ENCODE measurements at places on chromosomes 12 and 14.

- DNase-seq = no peak
These were observed 29.0 kb downstream of the NCOR2 start for GRCh38 chr12:124538194-124539082.

DNA sequence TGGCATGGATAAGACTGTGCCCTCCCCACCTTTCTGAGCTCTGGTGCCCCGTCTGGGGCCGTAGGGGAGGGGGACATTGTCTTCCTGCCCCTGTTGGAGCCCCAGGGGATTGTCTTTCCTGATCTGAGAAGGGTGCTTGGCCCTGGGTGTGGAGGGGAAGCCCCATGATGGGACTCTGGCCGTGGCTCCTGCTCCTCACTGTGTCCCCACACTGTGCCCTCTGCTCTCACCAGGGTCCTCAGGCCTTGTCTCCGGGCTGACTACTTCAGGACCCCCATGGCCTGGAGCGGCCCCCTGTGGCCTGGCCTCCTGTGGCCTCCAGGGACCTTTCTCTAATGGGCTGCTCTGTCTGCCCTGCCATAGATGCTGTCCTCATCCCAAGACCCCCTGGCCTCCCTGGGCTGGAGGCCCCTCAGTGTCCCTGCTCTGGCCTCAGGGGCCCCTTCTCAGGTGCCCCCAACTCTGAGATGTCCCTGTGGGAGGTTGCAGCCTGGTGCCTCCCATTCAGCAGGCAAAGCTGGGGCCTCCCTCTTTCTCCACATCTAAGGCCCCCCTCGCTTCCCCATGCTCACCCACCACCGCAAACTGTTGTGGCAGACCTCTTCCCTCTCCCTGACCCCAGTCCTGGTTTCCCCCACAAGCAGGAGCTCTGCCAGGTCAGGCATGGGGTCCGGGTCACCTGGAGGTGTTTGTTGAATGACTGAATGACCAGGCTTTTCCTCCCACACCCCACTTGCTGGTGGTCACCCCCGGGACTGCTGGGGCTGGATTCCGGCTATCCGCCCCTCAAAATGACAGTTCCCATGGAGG is 4.0 kb downstream of the KIF26A start:
- no peak for DNase-seq

DNA sequence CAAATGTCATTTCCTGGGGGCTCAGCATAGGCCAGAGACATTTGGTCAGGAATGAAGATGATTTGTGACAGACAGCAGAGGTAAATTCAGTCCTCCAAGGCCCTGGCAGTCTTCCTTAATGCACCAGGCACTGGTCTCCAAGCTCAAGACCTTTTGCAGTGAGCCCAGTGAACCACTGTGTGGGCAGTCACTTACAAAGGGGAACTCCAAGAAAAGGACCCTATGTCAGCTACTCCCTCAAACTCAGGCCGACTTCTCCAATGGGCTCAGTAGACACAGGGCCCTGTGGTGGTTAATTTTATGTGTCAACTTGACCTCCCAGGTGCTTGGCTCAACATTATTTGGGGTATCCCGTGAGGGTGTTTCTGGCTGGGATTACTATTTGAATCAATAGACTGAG is 29.3 kb upstream of the PLEK2 start:
- DNase-seq = no peak

DNA sequence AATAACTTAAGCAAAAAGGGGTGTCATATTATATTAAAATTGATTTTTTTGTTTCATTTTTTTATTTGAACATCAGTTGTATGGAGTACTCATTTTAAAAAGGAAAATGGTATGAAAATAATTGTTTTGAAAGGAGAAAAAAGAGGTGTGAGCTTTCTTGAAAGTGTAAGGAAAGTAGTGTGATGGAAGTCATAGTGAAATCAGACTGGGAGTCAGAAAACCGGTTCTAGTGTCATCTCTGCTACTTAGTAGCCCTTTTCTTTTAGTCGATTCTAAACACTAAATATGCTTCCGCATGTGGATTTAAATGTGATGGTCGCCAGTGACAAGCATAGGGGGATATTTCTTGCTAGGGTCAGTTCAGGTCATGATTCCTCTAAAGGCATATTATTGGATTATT is 1.8 kb upstream of the DYRK2 start:
- no peak for DNase-seq

GRCh38 chr14:95240859-95241813 is 78.6 kb downstream of the CLMN start:
- DNase-seq = no peak

DNA sequence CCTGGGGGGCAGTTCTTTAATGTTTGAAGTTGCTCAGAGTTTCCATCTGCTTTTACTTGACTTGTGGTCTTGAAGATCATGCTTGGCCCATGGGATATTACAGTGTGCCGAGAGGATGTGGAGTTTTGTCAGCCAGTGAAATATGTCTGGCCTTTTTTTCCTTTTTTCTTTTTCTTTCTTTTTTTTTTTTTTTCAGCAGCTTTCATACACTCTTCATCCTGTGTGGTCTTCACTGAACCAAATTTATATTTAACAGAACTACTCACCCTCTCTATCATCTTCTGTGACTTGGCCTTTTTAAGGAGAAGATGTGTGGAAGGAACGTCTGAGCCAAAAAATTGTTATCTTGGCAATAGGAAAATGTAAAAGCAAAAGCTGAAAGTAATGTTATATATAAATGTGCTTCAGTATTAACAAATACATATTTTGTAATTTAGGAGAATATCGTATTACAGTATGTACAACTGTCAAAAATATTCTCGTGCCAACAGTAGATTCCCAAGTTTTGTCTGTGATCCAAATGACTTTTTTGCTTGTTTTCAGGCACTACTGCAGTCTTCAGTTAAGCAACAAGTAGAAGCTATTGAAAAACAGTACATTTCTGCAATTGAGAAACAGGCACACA is 200.6 kb downstream of the CCDC91 start:
- no peak for DNase-seq

GRCh38 chr12:113226696-113227568 is 5.7 kb downstream of the TPCN1 start:
- no peak for DNase-seq

GRCh38 chr12:102120886-102121285 is 903 bp downstream of the PARPBP start:
- DNase-seq = no peak

DNA sequence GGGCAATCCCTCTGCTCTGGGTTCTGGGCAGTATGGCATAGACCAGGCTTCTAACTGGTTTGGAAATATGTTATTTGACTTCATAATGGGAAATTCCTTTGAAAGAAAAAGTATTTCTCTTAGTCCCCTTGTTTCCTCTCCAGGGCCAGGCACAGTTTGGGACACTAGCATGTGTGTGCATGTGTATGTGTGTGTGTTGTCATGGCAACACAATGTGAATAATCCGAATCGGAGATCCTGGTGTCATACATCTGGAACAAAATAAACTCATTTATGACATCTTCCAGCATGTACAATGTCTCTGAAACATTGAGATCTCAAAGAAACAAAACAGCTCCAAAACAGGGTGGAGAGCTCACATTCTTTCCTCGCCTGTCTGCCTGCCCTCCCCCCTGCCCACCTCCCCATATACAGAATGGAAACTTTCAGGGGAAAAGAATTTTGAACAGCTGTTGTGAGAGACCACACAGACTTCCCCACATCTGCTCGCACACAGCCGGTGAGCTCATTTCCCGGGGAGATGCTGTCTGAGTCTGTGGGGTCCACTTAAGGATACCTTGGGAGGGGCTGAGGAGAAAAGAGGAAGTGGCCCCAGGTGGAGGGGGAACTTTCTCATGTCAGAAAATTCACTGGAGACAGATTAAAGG is 55.5 kb upstream of the PARP11 start:
- DNase-seq = no peak

GRCh38 chr12:109951751-109952150 is 44.4 kb downstream of the GIT2 start:
- DNase-seq = no peak
